ENCODE measurements at places on chromosomes 1 and 21.

DNA sequence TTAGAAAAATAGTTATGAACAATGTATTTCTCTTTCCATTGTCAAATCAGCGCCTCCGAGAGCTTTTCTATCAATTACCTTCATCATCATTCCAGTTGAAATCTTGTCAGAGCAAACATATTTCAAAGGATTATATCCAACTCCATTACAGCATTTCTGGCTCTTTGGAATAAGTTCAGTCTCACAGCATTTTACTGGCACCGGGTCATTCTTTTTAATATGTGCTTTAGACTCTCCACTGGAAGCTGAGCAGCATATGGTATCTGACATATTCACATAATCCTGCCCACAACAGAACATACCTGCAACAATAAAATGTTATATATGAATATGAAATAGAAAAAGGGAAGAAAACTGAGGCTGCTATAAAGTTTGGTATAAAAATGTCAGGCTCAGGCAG lies 222.9 kb downstream of the KCTD3 start:
- DNase-seq, result no peak

GRCh38 chr1:214432245-214432644 lies 119.2 kb downstream of the PTPN14 start:
- DNase-seq, result no peak

- no peak for DNase-seq
These were observed 3.8 kb downstream of the PDPN start for GRCh38 chr1:13587256-13588030.

- DNase-seq, result no peak
These were observed 4.9 kb downstream of the CROCC start for GRCh38 chr1:16926491-16927073.

DNA sequence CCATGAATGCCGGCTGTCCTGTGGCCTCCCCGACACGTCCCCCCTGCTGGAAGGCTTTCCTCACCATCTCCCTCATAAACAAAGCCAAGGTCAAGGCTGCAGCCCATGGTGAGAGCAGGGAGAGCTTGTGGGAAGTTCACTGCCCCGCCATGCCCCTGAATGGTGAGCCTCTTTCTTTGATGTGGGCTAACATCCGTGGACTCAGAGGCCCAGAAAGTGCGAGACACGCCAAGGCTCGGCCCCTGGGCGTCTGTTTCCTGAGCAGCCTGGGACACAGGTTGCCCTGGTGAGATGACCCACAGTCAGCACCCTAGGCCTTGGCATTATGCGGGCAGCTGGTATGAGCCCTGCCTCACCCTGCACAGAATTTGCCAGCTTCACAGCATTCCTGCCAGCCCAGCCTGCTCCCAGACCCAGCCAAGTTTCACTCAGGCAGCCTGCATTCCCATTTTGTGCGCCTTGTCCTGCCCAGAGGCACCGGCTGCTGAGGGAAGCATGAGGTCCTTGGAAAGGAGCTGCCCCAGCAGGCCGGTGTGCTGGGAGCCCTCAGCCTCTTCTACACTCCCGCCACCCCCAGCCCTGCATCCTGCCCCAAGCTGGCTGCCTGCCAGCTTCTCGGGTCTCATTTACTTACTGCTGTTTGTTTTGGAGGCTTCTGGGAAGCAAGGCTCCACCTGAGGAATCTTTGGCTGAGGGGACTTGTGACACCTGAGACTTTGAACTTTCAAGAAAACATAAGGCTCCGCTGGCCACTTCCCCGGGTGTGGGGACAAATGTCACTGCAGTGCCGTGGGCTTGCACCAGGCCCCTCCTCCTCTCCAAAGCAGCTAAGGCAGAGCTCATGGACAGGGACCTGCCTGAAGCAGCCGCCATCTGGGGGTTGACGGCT lies 31.9 kb downstream of the NEK2 start:
- DNase-seq, result no peak
